SW 1271 (cell line): ENCODE measurements at places on chromosomes 4 and X.

- no peak for DNase-seq
Measured at GRCh38 chr4:78659264-78659663, 107.7 kb downstream of the ANXA3 start.

DNA sequence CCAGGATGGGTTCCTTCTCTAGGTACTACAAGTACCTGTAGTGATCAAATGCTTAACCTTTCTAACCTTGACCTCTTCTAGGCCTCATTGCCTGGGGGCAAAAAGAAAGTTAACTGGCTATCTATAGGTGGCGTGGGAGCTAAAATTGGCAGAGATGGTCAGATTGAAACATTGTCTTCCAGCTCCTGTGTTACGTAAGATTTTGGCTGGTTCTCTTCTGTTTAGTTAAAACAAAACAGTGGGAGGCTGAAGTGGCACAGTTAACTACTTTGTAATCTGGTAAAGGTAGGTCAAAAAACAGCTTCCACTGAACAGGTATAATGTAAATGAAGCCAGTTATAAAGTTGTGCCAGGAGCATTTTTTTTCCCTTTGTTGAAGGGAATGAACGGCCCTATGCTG, 115.2 kb downstream of the MBNL3 start:
- no peak for DNase-seq

- no peak for DNase-seq
Measured at GRCh38 chr4:79682801-79683530, 274.9 kb upstream of the GK2 start.

GRCh38 chr4:26885912-26886274, 25.3 kb downstream of the STIM2 start:
- DNase-seq = no peak

DNA sequence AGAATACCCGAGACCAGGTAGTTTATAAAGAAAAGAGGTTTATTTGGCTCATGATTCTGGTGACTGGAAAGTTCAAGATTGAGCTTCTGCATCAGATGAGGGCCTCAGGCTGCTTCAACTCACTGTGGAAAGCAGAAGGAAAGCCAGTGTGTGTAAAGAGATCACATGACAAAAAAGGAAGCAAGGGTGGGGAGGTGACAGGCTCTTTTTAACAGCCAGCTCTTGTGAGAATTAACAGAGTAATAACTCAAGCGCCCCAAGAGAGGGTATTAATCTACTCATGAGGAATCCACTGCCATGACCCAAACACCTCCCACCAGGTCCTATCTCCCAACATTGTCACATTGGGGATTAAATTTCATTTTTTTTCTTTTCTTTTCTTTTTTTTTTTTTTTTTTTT, 6.3 kb upstream of the YIPF6 start:
- no peak for DNase-seq

GRCh38 chrX:19863212-19863856, 24.1 kb downstream of the SH3KBP1 start:
- no peak for DNase-seq

GRCh38 chr4:1553365-1553764, 130.7 kb downstream of the FAM53A start:
- DNase-seq = no peak

DNA sequence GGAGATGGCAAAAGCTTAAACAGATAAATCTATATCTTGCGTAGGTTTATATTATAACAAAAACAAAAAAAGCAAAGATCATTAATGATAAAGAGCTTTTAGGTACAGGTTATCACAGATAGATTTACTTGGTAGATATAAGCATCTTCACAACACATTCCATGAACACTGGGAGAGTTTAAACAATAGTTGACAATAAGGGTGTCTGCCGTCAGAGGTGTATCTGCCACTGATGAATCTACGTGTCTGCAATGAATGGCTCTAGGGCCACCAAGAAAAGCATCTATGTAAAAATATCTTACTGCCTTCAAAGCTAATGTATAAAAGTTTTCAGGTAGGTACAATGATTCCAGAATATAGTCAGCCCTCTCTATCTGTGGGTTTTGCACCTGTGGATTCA, 43.7 kb downstream of the RASGEF1B start:
- DNase-seq = no peak
